ENCODE measurements at places on chromosomes 11 and 22. TPM values are rescaled to one million over a fixed set of nuclear protein-coding genes. Genes with fewer than 3 reads are reported as not detected.

GRCh38 chr11:62446091-62446490, 27.3 kb downstream of the SCGB1A1 start:
- DNase-seq = no peak

GRCh38 chr11:61340979-61341378, 8.0 kb downstream of the TKFC start:
- DNase-seq = no peak

- DNase-seq = no peak
Measured at GRCh38 chr22:43267332-43267980, 75.7 kb downstream of the SCUBE1 start.

DNA sequence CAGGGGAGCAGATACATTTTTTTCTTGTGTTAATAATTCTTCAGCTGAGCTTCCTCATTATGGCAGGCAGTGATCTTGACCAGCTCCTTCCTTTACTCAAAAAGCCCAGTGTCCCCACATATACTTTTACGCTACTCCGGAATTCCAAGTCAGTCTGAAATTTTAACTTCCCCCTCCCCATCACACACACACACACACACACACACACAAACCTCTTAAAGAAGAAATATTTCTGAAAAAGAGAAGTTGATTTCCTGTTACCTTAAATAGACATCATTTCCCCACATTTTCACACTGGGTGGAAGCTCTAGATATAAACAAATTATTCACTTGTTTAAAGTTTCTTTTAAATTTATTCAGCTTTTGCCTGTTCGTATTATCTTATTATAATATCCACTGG, 113.9 kb downstream of the DBX1 start:
- DNase-seq = no peak

DNA sequence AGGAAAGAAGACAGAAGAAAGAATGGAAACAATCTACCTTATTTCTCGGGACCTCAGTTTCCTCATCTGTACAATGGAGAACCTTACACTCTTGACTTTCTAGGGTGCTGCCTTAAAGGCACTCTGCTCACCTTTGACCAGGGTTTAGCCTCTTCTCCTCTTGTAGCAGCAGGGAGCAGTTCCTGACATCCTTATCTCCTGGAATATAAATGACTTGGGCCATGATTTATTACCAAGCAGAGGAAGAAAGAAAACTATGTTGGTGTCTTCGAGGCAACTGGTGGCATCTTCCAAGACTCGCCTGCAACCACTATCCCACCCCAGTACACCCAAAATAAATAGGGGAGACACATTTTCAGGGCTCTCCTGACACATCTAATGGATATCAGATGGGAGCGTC, 314.2 kb downstream of the BUD13 start:
- DNase-seq = no peak

GRCh38 chr11:2779499-2779980, 79.7 kb upstream of the KCNQ1OT1 start:
- no peak for DNase-seq

DNA sequence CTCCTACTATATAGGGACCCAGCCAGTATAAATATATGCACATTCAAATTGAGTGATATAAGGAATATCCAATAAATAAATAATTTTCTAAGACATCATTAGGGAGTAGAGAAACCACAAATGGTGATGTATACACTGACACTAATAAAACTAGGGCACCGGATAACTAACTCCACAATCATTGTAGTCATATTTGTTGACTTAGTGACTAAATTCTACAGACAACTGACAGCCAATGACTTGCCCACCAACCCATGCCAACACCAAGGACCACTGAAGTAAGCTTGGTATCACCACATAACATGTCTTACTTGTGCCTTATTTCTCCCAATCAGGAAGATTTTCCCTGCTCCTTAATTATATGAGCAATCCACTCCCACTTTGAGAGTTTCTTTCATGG, 139.6 kb upstream of the TRPC6 start:
- DNase-seq = no peak

GRCh38 chr11:115672412-115672811, 168.2 kb upstream of the CADM1 start:
- DNase-seq = no peak

DNA sequence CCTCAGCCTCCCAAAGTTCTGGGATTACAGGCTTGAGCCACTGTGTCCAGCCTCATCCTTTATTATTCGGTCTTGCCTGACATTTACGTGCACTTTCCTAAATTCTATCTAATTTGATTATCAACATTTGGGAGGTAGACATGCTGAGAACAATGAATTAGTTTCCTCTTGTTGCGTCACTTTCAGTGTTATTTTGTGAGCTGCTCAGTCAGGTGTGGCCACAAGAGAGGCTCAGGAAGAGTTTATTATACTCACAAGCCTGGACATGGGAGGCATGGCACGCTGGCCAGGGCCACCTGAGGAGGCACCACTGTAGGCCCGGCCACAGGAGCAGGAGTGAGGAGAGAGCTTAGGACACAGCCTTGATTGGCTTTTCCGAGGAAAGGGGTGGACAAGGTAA, 59.7 kb upstream of the RBFOX2 start:
- no peak for DNase-seq

- no peak for DNase-seq
Measured at GRCh38 chr22:45923835-45924234, 53.1 kb downstream of the WNT7B start.

GRCh38 chr22:40904101-40904500, 42.2 kb upstream of the DNAJB7 start:
- DNase-seq = no peak

GRCh38 chr22:24772493-24773220, 1.9 kb downstream of the PIWIL3 start:
- peak; percentile 74 for DNase-seq

DNA sequence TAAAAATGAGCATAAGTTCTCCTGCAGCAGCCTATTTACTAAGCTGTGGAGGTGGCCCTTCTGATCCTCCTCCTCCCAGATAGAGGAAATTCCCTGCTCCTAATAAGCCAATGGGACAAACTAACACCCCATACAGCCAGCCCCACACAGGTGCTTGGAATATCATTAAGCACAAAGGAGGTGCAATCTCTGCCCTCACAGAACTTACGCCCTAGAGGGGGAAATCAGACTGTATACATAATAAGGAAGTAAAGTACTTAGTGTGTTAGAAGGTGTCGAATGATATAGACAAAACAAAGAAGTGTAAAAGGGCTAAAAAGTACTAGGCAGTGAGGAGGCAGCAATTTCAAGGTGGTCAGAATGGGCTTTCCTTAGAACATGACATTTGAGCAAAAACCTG, 5.8 kb downstream of the MS4A12 start:
- no peak for DNase-seq

DNA sequence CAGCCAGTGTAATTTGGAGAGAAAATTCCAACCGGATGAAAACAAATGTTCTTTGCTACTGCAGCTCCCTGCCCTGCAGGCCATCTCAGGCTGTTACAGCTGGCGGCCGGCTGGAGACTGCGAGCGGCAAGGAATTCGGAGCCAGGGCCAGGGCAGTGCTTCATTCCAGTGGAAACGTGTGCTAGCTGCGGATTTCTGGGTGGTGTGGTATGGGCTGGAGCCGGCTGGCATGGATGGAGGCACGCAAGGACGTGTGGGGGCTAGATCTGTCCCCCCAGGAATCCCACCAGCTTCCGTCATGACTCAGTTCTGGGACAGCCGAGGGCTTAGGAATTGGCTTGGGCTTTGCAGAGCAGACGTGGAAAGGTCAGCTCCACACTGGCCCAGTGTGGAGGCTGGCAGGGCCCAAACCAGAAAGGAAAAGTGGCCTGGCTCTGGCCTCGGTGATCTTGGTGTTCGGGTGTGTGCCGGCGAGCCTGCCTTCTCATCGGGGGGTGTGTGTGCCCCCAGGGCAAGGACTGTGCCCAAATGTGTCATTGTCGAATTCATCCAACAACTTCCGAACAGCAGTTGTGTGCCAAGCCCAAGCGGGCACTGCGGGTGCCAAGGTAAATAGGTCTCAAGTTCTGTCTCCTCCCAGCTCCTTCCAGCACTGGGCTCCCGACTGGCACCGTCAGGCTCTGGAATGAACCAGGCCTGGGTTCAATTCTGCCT, 48.1 kb upstream of the SHISAL1 start:
- DNase-seq = peak; percentile 57

DNA sequence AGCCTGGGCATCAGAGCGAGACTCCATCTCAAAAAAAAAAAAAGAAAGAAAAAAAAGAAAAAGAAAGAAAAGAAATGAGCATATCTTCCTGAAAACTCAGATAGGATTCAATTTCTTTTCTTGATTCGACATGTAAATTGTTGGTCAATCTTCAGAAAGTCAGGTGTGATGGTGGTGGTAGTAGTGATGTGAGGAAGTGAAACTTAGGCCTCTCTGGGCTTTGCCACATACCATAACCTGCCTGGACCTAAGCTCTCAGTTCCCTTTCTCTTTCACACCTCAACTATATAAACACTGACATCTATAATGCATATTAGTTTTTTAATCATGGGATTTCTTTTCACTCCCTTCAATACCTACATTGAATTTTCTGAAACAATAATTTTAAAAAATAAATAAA, 98.0 kb upstream of the TBCEL start:
- DNase-seq = no peak

- peak; percentile 68 for DNase-seq
Measured at GRCh38 chr11:45580399-45580798, 85.0 kb downstream of the CHST1 start.

- DNase-seq = peak; percentile 73
Measured at GRCh38 chr11:118608360-118609227, 1.2 kb downstream of the PHLDB1 start.

DNA sequence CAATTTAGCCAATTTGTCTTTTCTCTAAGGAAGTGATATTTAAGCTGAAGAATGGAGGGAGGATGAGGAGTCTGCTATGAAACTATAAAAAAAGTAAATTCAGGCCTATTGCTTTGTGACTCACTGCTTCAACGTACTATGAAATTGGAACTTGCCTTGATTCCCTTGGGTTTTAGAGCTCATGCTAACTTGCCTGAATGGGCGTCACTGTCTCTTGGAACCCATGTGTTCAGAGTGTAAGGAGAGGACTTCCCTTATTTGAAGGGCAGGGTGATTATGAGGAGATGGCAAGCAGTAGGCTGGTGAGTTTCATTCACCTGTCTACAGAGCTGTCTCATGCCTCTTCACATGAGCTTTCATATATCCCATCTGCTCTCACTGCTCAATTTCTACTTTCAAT, 28.7 kb upstream of the WT1 start:
- DNase-seq = no peak

GRCh38 chr11:19419808-19420207, 179.1 kb upstream of the E2F8 start:
- DNase-seq = no peak

DNA sequence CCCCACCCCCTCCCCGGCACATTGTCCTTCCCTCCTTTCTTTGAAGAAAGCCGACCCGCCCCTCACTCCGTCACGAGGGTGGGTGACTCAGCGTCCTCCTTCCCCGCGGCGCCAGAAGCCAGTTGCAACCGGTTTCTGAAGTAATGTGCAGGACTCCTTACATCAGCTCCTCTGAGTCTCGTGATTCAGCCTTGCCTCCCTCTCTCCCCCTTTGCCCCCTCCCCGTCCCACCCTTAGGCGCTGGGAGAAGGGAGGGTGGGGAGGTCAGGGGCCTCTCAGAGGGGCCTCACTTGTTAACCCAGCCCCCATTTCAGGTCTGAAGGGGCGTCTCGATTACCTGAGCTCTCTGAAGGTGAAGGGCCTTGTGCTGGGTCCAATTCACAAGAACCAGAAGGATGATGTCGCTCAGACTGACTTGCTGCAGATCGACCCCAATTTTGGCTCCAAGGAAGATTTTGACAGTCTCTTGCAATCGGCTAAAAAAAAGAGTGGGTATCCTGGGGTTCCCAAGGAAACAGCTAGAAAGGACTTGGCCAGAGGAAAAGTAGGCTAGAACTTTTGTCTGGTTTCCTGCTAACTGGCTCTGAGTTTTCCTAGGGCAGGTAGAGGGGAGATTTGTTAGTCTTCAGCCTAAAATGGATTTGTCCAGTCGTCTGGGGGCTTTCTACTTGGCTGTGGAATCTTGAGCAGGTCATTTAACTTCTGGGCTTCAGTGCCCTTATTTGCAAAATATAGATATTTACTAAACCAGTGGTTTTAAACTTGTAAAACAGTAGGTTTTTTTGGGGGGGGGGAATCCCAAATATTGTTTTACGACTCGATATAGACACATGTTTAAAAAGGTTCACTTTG, 1.1 kb downstream of the SLC3A2 start:
- peak; percentile 97 for DNase-seq

GRCh38 chr22:16783930-16784354, 41.3 kb downstream of the XKR3 start:
- no peak for DNase-seq

DNA sequence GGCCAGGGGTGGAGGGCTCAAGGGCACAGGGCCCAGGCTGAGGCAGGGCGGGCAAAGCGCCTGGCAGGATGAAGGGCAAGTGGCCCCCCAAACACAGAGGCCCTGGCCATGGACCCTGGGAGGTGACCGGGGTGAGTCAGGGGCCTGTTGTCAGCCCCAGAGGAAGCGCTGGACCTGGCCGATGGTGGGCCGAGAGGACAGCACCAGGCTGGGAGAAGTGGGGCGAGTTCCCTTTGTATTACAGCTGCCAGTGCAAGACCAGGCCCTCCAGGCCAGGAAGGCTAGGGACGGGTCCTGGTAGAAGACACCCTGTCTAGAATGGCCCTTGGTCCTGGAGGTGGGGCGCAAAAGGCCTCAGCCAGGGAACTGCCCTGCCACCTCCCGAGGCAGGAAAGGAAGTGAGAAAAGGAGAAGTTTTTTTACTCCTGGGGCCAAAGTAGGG, 12.8 kb downstream of the CXCR5 start:
- DNase-seq = no peak

DNA sequence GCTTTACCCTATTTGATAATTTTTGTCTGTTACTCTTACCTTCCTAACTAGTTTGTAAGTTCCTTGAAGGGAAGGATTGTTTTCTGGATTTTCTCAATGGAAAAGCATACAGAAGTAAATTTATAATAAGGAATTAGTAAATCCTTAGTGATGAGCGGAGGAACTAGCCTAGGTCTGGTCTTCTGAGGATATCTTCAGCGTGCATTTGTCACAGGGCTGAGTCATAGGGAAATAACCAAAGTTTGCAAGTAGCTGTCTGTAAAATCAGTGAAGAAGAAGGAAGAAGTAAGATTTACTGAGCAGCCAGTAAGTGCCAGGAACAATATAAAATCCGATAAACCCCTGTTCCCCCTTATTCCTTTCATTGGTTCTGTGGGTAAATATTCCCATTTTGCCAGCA, 162.7 kb upstream of the SORL1-AS1 start:
- DNase-seq = no peak

- no peak for DNase-seq
Measured at GRCh38 chr22:42915980-42916765, 59.1 kb upstream of the ARFGAP3 start.

GRCh38 chr11:110818032-110818687, 105.9 kb upstream of the ARHGAP20 start:
- DNase-seq = no peak

PKDREJ gene
- total RNA-seq = under 0.01 TPM

ROBO3 gene
- 17.2 TPM for total RNA-seq

C11orf97 gene
- total RNA-seq = not detected

KIRREL3 gene
- total RNA-seq = not detected

CLTCL1 gene
- total RNA-seq = 4.2 TPM

FAM180B gene
- not detected for total RNA-seq

TIMP3 gene
- total RNA-seq = 197 TPM

TBX10 gene
- total RNA-seq = not detected

ADM2 gene
- 0.60 TPM for total RNA-seq

NXPE2 gene
- not detected for total RNA-seq

KCNK4 gene
- not detected for total RNA-seq

PLAAT4 gene
- total RNA-seq = 2.3 TPM

MOGAT2 gene
- total RNA-seq = not detected

MRGPRE gene
- total RNA-seq = not detected

DSCAML1 gene
- under 0.01 TPM for total RNA-seq

LAYN gene
- total RNA-seq = 71.8 TPM
